ENCODE measurements at places on chromosomes 5 and 9.

- DNase-seq: no peak
These were observed 515 bp upstream of the AGPAT2 start for GRCh38 chr9:136687721-136688223.

DNA sequence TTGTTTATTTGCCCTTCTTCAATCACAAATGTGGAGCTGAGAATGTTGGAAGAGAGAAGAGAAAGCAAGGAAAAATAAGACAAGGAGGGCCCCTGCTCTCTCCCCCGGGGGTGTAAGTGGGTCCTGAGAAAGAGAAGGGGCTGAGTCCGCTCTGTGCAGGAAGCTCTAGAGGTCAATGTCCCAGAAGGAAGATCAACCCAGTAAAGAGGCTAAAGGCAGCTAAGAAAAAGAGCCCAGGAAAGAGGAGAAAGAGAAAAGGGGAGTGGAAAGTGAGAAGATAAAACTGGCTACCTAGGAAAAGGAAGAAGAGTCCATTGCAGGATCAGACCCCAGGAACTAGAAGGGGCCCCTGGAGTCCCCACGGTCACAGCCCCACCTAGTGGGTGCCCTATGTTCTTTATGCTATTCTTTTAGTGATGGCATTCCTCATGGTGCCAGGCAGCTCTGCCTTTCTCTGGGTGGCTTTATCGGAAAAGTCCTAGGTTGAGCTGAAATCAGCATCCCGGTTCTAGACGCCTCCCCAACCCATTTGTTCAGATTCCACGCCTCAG, 583.4 kb downstream of the ACTL7B start:
- DNase-seq: no peak

GRCh38 chr9:89844075-89844474, 239.3 kb downstream of the GADD45G start:
- DNase-seq: no peak

- no peak for DNase-seq
These were observed 49.0 kb upstream of the GARNL3 start for GRCh38 chr9:127215268-127216209.

DNA sequence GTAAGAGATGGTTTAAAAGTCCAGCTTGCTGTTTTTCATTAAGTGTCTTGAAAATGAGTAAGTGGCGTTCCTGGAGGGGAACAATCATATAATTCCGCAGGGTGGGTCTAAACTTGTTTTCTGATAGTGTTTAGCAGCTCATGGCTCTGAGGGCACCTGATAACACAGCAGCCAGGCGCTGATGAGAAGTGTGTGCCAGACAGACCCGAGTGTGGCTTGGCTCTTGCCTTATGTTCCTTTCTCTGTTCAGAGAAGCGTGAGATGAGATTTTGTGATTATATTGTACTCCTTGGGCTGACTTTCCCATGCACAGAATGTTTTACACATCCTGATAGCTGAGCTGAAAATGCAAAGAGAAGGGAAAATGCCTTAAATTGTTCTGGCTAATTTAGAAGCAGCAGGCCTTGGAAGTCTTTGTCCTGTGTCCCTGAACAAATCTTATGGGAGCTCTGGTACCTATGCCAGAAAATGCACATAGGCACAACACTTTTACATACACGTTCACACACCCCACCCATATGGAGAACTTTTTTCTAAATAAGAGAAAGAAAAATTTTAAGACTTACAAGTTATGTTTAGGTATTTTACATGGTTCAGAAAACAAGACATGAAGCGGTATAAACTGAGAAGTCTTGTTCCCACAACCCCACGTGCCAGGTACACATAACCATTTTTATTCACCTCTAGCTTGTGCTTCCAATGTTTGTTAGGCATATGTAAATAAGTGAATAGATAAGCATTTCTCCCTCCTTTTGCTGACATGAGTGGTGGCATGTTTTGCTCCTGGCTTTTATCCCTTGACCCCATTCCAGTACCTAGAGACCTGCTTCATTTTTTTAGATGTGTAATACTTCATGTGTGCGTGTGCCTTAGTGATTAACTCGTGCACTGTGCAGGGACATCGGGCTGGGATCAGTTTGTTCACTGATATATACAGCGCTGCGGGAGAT, 152.2 kb upstream of the OTULINL start:
- no peak for DNase-seq

GRCh38 chr9:33233626-33234342, 6.2 kb upstream of the SPINK4 start:
- no peak for DNase-seq

GRCh38 chr5:160210606-160211005, 18.7 kb upstream of the FABP6 start:
- DNase-seq: no peak

- DNase-seq: no peak
These were observed 66.4 kb downstream of the NRG2 start for GRCh38 chr5:139976703-139977102.

- DNase-seq: no peak
These were observed 255.9 kb downstream of the FAM114A2 start for GRCh38 chr5:153782589-153783361.

Data from NCI-H2107 (cell line).